ENCODE measurements at places on chromosomes 11 and 22.
A peak's percentile ranks its signal among the peaks of the same experiment; 100 is the strongest.

DNA sequence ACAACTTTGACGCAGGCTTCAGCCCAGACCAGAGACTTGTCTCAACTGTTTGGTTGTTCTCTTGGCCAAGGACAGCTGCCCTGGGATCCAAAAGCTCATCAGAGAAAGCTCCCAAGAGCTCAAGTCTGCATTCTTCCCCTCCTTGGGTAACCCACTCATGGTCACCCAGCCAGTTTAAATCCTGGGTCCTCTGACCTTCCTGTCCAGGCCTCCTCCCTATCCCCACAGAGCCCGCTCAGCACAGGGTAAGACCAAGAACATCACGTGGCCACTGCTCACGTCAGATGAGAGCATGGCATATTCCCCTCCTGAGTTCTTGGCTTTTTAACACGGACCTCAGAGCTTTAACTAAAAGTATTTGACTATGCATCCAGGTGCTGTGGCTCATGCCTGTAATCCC, 25.8 kb downstream of the TSKU start:
- ATAC-seq: no peak

GRCh38 chr11:60870276-60870675, 2.9 kb downstream of the ZP1 start:
- ATAC-seq: no peak

DNA sequence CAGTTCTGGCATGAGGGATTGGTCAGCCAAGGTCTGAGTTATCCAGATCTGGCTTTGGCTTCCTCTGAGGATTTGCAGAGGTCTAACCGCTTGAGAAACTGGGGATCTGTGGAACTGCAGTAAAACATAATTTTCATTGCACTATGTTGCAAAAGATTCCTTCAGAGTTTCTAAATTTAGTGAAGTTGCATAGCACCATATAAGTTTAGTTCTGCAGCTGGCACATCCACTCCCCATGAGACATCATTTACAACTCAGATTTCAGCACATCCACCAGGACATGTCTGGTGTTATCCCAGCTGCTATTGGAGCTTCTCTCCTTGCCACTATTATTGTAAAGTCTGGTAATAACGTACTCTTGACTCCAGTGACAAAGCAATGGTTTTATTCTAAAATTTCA, 181.5 kb downstream of the CWF19L2 start:
- no peak for ATAC-seq

GRCh38 chr11:9629064-9629463, 34.8 kb upstream of the SWAP70 start:
- ATAC-seq: no peak

- peak; percentile 21 for ATAC-seq
These were observed 71.3 kb downstream of the BCR start for GRCh38 chr22:23251445-23252093.

DNA sequence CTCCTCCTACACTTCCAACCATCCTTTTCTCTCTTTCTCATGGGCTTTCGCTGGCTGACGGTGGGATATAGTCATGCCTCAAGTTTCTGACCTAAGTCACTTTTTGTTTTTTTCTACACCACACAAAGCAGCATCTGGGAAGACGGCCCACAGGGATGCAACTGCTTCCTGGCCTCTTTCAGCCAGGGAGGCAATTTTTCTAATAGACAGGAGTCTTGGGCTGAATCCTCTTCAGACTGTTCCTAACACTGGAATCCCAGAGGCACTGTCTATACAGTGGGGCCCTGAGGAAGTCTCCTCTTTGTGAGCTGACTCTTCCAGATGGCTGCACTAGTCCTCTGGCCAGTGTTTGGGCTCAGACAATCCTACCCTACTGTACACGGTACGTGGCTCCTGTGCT, 39.7 kb upstream of the OLFML1 start:
- ATAC-seq: no peak

GRCh38 chr11:63945477-63946163, 6.8 kb downstream of the NAA40 start:
- peak; percentile 91 for ATAC-seq

GRCh38 chr22:39220450-39220849, 24.3 kb downstream of the PDGFB start:
- ATAC-seq: no peak

DNA sequence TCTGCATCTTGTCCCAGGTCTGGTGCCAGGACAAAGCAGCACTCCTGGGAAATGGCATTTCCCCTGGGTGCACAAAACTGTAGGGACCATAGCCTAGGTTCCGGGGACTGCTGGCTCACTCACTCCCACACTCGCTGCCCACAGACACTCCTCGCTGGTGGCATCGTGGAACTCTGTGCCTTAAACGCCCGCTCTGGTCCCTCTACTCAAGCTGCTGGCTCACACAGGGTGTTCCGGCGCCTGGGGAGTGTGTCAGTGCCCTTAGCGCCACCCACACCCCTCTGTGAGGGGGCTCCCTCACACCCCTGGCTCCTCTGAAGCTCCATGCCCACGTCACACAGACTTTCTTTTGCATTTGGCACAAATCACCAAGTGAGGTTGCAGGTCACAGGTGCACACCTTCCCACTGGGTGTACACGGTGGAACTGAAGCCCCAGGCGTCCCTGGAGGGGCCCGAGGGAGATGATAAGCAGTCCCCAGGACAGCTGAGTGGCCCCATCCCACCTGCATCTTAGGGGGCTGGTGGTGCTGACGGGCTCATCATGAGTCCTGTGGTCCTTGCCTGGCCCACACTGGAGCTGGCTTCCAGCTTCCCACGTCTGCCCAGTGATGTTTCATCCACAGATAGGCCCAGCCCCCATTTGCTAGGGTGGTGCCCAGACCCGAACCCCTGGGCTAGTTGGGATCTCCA, 23.2 kb upstream of the DGCR8 start:
- no peak for ATAC-seq

- no peak for ATAC-seq
These were observed 55.7 kb downstream of the NCAM1 start for GRCh38 chr11:113016905-113017304.

- no peak for ATAC-seq
These were observed at the start of gene VPREB3 for GRCh38 chr22:23754220-23754919. TSS of gene VPREB3 (minus strand) at chr22:23754425. CDS start at chr22:23754363, 62 bp downstream.

- no peak for ATAC-seq
These were observed 19.2 kb upstream of the OR56A3 start for GRCh38 chr11:5922749-5923426.

- peak; percentile 82 for ATAC-seq
These were observed 145.8 kb upstream of the ARHGAP20 start for GRCh38 chr11:110857892-110858546.

GRCh38 chr22:20264614-20265452, 3.3 kb downstream of the RTN4R start:
- peak; percentile 40 for ATAC-seq

GRCh38 chr11:69530278-69531070, 49.0 kb downstream of the LINC01488 start:
- no peak for ATAC-seq

DNA sequence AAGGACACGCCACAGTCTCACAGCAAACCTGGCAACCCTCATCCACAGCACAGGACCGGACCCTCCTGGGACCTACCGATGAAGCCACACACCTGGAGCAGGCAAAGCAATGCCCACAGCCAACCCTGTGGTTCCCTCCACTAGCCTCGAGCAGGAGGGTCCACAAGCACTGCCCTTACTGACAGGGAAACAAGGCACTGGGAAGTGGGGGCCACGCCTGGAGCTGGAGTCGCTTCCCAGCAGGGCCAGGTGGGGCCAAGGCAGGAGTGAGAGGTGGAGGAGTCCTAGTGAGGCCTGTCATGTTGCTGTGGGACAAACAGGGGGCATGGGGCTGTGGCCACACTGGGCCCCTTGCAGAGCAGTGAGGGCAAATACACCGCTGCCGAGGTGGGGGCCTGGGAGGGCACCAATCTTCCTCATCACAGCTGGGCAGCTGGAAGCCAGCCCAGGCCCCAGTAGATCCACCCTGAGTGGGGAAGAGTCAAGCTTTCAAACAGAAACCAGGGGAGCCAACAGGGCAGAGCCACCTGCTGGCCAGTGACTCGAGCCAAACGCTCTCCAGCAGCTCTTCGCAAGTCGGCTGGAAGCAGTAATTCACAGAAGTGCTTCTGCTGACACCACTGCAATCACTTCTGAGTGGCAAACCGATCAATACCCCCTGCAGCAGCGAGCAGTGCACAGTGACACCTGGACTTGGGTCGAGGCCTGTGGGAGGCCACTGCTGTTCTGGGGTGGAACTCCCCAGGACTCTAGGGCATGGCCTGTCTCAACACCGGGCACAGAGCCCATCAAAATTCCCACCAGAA, 13.7 kb downstream of the SULT4A1 start:
- peak; percentile 91 for ATAC-seq

DNA sequence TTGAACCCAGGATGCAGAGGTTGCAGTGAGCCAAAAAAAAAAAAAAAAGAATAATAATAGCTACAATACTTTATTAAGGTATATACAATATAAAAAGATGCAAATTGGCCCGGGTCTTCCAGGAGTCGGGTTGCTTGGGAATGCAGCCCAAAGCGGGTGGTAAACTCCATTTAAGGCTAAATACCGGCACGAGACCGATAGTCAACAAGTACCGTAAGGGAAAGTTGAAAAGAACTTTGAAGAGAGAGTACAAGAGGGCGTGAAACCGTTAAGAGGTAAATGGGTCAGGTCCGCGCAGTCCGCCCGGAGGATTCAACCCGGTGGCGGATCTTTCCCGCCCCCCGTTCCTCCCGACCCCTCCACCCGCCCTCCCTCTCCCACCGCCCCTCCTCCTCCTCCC, 143.3 kb downstream of the DLG2 start:
- ATAC-seq: no peak

GRCh38 chr11:65856689-65857499, 1.1 kb downstream of the CFL1 start:
- ATAC-seq: peak; percentile 1

DNA sequence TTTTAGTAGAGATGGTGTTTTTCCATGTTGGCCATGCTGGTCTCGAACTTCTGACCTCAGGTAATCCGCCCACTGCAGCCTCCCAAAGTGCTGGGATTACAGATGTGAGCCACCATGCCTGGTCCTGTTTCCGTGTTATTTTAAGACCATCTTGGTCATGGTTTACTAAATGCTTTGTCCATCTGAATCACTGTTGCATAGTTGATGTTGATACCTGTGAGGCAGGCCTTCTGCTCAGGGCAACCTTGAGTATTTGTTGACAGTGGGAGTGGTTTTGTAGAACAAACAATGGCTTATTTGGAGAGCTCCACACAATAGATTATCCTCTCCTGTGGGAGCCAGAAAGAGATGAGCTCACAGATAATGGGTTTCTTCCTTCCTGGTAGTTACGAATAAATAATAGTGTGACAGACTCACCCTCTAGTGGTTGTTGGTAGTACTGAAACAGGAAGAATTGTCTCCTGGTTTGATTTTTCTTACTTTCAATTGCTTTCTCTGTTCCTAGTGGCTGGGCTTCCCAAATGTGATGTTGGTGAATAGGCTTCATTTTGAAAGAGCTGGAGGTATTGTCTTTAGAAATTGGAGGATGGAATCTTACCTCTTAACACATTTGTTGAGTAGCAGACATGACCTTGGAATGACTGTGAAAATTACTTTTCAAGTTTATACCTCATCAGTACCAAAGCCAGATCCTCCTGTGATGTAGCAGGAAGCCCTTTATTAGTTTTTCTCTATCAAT, 39.0 kb downstream of the CTNND1 start:
- peak; percentile 98 for ATAC-seq

DNA sequence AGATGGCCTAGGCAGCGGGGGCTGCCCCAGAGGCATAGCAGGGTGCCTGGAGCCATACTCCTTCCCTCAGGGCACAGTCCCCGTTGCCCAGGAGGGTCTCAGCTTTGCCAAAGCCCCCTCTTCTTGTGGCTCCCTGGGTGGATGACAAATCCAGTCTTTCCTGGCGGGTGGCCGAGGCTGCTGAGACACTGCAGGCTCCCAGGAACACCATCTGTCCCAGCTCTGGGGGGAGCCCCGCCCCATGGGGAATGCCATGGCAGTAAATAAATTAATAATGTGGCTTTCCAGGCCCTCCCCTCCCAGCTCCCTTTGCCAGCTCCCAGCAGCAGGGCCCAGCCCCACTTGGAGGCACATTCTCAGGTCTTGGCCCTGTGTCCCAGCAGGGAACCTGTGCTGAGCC, 45.0 kb downstream of the PDE2A start:
- peak; percentile 76 for ATAC-seq

DNA sequence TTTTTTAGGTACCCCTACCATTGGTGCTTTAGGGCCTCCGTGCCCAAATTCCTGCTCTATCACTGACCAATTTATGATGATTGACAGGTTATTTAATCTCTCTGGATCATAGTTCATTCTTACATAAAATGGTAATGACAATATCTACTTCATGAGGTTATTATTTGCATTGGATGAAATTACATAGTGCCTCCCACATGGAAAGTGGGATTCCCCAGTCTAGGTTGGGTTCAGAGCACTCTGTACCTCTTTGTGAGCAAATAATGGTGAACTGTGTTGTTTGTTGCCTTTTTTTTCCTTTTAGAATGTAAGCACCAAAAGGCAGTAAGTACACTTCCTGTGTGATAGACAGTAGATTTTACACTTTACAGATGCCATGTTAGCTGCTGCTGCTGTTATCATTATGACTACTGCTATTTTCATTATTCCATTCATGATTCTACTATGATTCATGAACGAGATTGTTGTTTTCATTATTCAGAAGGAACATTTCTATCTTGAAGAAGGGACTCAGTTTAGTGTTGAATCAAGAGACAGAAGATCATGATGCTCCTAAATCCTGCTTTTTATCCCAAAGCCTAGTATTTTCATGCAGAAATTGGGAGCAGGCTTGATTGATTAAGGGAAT, 100.8 kb downstream of the ALX4 start:
- no peak for ATAC-seq

DNA sequence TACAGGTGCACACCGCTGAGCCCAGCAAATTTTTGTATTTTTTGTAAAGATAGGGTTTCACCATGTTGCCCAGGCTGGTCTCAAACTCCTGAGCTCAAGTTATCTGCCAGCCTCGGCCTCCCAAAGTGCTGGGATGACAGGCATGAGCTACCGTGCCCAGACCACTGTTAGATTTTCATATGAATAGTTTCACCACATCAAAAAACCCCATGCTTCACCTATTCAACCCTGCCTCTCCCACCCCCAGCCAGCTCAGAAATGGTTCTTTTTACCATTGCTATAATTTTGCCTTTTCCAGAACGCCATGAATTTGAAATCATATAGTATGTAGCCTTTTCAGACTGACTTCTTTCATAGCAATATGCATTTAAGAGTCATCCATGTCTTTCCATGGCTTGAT, 37.9 kb downstream of the CDPF1 start:
- ATAC-seq: no peak

GRCh38 chr11:9008011-9008550, 4.3 kb upstream of the NRIP3 start:
- no peak for ATAC-seq

DNA sequence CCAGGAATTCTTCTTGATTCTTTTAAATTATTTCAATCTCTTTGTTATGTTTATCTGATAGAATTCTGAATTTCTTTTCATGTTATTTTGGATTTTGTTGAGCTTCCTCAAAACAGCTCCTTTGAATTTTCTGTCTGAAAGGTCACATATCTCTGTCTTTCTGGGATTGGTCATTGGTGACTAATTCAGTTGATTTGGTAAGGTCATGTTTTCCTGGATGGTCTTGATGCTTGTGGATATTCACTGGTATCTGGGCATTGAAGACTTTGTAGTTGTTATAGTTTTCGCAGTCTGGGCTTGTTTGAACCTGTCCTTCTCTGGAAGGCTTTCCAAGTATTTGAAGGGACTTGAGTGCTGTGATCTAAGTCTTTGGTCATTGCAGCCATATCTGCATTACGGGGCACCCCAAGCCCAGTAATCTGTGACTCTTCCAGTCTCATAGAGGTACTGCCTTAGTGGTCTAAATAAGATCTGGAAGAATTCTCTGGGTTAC, 18.9 kb upstream of the INSC start:
- ATAC-seq: no peak

GRCh38 chr11:12050470-12051286, 42.3 kb upstream of the DKK3 start:
- no peak for ATAC-seq

- peak; percentile 90 for ATAC-seq
These were observed 23.5 kb downstream of the APLNR start for GRCh38 chr11:57213342-57214097.
